ENCODE measurements at places on chromosomes 5 and 9.

GRCh38 chr5:94793816-94794198 is 175.3 kb downstream of the SLF1 start:
- ATAC-seq, result no peak

GRCh38 chr9:86842573-86842972 is 104.7 kb downstream of the GAS1 start:
- no peak for ATAC-seq

GRCh38 chr5:144549580-144549979 is 378.9 kb downstream of the KCTD16 start:
- no peak for ATAC-seq

GRCh38 chr9:96251451-96251850 is 50.5 kb downstream of the HSD17B3 start:
- ATAC-seq, result no peak

GRCh38 chr9:19787672-19788071 is 1.2 kb downstream of the SLC24A2 start:
- no peak for ATAC-seq

Data from motor neuron (in vitro differentiated cells).